Activated CD4-positive, alpha-beta T cell treated with anti-CD3 and anti-CD28 coated beads, Interleukin-2, amount 50 U/mL, for 24 hours (primary cell): ENCODE measurements at places on chromosomes 13 and 19.

- DNase-seq = no peak
Observed at GRCh38 chr19:58059671-58060078, 593 bp downstream of the ZNF135 start.

GRCh38 chr13:101916108-101916774 lies 463.8 kb downstream of the ITGBL1 start:
- DNase-seq = no peak

DNA sequence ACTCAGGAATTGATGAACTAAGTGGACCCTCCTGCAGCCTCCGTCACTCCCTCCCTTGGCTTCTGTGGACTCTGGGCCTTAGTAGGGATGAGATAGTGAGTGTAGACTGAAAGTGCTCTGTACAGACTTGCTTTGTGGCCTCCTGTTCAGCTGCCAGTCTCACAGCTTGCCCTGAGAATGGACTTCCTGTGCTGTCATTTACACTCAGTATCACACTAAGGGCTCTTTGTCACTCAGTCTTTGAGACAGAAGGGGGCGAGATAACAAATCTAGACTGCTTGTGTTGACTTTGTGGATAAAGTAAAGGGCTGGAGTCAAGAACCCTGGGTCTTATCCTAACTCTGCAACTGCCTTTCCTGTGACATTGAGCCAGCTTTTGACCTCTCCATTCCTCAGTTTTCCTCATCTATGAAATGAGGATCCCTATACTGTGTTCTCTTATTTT lies 21.0 kb upstream of the SPRY2 start:
- no peak for DNase-seq

- no peak for DNase-seq
Observed at GRCh38 chr19:34779652-34780051, 6.6 kb upstream of the ZNF599 start.

- no peak for DNase-seq
Observed at GRCh38 chr13:40799508-40799907, 10.1 kb downstream of the SLC25A15 start.

DNA sequence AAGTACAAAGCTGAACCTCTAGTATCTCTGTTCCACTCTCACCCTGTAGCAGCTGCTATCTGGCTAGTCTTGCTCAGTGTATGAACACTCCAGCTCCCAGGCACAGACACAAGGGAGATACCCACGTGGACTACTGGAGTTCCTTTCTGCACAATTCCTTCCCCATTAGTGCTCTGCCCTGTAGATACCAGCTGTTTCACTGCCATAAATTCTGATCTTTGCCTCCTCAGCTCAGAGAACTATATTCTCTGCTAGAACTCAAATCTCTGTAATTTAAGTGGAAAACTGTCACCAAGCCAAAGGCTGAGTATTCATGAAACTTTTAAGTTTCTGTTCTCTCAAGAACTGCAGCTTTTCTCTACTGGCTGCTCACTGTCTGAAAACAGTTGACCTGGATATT lies 273.7 kb downstream of the DIAPH3 start:
- DNase-seq = no peak

DNA sequence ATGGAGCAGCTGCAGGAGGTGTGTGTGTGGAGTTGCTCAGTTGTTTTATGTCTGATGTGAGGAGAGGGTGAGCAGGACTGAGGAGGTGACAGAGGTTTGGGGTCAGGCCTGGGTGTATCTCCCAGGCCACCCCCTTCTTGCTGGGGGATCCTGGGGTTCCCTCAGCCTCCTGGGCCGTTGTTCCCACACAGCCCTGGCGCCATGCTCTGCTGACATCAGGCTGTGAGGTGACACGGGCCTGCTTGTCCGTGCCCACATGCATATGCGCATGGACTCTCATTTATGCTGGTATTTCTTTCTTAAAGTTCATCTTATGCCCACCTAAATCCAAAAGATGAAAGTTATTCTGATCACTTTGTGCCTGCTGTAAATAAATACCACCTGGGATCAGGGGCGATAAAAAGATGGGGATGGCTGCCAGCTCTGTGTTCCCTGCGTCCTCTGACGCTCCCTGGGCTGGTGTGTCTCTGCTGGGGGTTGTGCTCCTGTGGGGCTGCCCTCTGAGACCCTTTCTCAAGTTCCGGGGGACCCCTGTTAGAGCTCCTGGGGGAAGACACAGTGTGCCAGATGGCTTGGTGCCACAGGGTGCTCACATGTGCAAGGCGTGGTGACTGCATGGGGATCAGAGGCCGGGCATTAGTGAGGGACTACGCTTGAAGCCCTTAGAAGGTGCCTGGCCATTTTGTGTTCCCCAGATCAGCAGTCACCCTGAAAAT lies 12.6 kb downstream of the NAXD start:
- DNase-seq = no peak

GRCh38 chr19:52533901-52534300 lies 6.4 kb downstream of the ZNF808 start:
- no peak for DNase-seq

DNA sequence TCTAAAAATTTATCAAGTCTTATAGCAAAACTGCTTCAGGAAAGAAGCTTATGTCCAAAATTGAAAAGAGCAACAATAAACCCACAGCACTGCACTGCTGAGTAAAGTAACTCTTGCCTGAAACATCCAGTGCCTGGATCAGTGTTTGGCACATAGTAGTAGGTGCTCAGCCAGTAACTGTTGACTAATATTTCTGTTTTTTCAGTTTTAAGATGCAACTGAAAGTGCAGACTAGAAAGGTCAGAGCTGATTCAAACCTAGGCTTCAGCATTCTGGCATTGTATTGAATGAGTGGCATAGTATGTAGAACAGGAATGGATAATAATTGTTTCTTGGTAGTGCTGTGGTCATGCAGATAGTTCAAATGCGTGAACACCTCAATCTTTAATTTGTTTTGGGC lies 67.6 kb downstream of the UBL3 start:
- DNase-seq = peak; percentile 7

DNA sequence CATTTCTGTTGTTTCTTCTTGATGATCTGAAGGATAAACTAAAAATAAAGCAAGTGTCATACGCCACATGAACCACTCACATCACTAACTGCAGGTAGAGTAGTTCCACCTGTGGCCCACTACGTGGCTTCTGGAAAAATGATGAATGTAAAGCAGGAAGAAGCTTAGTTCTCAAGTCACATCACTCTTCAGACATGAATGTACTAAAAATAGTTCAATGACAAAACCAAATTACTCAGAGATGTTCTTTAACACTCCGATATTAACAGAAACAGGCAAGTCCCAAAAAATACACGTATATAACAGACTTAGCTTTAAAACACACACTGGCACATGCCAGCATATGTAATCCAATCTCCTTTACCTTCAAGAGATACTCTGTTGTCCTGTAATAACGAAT lies 21.6 kb downstream of the RAB20 start:
- DNase-seq = no peak

DNA sequence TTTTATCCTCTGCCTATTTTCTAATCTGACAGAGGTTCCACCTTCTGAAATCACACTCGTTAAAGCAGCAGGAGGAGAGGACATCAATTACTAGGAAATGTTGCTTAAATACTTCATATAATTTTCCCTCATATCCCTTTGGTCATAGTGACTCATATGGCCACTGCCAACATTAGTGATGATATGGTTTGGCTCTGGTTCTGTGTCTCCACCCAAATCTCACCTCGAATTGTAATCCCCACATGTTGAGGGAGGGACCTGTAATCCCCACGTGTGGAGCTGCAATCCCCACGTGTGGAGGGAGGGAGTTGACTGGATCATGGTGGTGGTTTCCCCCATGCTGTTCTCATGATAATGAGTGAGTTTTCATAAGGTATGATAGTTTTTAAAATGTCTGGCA lies 618.4 kb upstream of the SLITRK5 start:
- no peak for DNase-seq

- peak; percentile 74 for DNase-seq
Observed at GRCh38 chr19:48249502-48250014, 6.2 kb downstream of the CARD8 start.

GRCh38 chr19:41945135-41945766 lies 13.9 kb downstream of the RABAC1 start:
- peak; percentile 90 for DNase-seq

DNA sequence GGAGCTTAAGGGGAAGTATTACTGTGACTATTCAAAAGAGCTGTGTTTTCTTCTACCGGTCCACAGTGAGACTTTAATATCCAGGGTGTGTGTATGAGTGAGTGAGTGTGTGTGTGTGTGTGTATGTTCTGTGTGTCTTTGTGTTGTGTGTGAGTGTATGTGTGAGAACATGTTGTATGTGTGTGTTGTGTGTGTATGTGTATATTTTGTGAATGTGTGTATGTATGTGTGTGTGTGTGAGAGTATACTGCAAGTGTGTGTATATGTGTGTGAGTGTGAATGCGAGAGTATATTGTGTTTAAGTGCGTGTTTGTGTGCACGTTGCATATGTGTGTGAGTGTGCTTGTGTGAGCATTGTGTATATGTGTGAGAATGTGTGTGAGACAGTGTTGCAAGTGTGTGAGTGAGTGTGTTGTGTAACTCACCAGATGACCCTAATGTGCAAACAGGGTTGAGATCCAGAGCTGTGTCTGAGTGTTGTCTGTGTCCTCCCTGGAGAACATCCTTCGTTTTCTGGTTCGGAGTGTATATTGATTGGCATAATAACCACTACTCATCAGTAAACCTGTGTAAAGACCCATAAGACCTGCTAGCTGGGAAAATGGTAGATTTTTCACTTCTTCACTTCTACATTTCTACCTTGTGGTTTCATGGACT lies 101.1 kb upstream of the RNF113B start:
- DNase-seq = no peak

DNA sequence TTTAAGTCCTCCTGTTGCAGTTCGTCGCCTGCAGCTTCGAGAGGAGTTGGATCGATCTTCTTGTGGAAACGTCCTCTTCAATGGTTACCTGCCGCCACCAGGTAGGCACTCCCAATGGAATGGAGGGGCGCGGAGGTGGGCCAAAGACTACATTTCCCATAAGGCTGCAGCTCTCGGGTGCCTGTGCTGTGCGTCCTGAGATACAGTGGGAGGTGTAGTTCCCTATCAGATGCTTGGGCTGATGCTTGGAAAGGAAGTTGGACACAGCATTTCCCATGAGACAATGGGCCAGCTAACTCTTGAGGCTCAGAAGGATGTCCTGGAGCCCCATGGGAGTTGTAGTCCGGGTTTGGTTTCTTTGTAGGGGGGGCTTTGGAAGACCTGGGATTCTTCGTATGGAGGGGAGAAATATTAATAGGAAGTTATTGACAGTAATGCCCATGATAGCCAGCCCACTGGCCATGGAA lies 1.8 kb downstream of the SHKBP1 start:
- no peak for DNase-seq

- DNase-seq = no peak
Observed at GRCh38 chr19:3263866-3264265, 39.4 kb downstream of the CELF5 start.

GRCh38 chr13:27186295-27186694 lies 14.7 kb upstream of the USP12 start:
- no peak for DNase-seq

DNA sequence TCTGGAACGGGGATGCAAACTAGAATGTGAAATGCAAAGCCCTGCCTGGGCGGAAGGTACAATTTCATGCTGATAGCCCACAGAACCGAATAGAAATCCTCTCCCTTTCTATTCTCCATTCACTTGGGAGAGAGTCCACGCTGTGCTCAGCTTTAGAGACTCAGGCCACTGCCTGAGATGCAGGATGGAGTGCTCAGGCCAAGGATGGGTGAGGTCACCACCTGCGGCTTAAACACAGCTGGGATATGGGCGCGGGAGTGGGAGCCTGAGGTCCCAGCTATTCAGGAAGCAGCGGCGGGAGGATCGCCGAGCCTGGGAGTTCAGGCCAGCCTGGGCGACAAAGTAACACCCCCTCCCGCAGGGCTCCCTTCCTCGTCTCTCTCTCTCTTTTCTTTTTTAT lies 446 bp upstream of the ZNF83 start:
- no peak for DNase-seq

GRCh38 chr13:101707659-101708058 lies 255.2 kb downstream of the ITGBL1 start:
- no peak for DNase-seq

- no peak for DNase-seq
Observed at GRCh38 chr19:16113727-16114126, 2.0 kb downstream of the RAB8A start.

DNA sequence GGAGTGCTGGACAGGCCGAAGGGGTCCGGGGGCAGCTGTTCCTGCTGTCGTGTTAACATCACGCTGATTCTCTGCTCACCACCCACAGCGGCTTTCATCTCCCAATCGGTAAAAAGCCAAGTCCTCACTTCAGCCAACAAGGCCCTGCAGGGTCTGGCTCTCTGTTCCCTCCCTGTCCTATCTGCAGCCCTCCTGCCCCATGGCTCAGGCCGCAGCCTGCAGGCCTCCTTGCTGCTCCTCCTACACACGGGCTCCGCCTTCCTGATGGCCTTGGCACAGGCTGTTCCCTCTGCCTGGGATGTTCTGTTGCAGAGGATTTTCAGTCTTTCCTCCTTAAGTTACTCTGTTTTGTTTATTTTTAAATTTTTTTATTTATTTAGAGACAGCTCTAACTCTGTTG lies 22.2 kb downstream of the FUZ start:
- no peak for DNase-seq

DNA sequence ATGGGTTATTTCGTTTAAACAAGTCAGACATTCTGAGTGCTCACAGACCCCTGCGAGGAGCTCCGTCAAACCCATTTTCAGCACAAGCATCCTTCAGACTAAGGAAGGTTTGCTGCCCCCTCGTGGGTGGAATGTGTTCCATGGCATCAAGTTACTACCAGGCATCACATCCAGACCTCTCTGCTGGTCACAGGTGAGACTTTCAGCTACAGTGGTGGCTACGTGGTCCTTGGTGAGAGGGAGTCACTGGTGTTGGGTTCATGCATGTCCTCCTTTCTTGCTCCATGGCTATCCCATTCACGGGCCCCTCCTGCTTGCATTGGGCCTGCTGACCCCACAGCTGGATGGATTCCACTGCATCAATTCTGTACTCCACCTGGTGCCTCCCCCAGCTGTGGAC lies 9.1 kb upstream of the LILRB5 start:
- DNase-seq = peak; percentile 63

GRCh38 chr19:45972081-45972946 lies 1.4 kb downstream of the NOVA2 start:
- DNase-seq = no peak

DNA sequence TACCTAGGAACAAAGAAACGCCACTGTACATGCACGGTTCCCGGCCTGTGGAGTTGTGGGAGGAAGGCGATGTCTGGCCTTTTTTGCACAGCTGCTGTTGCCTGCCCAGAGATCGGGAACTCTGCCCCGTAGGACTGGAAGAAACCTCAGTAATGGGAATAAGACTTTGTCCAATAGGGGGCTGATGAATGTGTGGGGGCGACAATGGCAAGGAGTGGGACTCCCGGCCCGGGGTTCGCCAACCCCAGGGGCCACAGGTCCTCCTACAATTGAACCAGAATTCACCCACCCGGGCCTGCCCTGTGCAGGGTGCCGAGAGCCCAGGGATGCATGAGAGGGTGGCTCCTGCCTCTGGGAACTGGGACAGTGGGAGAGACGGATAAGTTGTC lies 2.0 kb upstream of the CEBPA start:
- DNase-seq = no peak
